Esophagus muscularis mucosa (tissue), 4 donors: ENCODE measurements at places on chromosomes 6 and 20.

- no peak for DNase-seq
These were observed 496.2 kb upstream of the SULF2 start for GRCh38 chr20:48281501-48281900.

GRCh38 chr20:57428324-57429158 lies 37.3 kb downstream of the RBM38 start:
- no peak for DNase-seq

DNA sequence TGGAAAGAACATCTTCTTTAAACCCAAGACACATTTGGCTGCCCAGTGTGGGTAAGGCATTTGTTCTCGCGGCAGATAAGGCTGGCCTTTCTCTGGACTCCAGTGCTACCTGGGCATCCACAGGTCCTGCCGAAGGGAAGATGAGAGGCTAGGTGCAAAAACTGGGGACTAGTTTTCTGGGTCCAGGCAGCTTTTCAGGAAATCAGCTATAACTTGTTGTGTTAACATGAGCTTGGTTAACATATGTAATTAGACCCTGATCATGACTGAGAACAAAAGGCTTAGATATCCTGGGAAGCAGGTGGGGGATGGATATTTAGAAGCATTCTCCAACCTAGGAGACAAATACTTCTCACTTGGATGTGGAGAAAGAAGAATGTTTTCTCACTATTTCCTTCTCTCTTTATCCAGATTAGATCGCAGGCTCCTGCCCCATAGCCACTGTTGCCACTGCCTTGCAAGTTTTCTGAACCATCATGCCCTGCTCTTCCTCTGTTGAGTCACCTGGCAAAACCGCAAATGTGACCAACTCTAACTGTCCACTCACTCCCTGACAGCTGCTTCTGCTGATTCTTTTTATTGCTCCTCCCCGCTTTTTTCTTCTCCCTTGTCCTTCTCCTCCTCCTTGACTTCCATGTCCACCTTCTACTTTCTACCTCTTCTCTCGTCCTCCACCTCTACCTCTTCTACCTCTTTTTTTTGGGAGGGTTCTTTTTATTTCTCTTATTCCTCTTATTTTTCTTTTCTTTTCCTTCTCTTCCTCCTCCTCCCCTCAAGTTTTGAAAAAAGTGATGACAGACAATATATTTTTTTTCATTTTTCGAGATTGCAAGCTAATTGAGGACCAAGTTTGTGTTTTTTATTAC lies 258.1 kb downstream of the UTRN start:
- no peak for DNase-seq

DNA sequence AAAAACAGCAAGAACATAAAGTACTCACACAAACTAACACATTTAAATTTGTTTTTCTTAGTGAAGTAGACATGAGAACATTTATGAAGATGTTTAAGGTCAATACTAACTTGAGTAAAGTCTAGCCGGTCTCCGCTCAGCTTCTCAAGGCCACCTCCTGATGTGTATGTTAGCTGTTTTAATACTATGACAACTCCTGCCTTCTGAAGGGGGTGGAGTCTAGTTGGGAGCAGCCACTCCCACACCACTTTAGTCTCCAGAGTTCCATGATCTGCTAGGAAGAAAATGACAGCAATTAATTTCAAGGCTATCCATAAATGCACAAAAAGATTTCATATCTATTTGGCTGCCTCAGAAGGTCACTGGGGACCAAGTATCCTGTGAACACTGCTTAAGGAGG lies at the start of gene GSTA3:
TSS of gene GSTA3 (minus strand) at position 168 of the 400 bp plus-strand sequence. CDS start 3,864 bp downstream, outside the sequence.
- no peak for DNase-seq

GRCh38 chr6:42697268-42697655 lies 25.1 kb downstream of the PRPH2 start:
- DNase-seq: no peak

DNA sequence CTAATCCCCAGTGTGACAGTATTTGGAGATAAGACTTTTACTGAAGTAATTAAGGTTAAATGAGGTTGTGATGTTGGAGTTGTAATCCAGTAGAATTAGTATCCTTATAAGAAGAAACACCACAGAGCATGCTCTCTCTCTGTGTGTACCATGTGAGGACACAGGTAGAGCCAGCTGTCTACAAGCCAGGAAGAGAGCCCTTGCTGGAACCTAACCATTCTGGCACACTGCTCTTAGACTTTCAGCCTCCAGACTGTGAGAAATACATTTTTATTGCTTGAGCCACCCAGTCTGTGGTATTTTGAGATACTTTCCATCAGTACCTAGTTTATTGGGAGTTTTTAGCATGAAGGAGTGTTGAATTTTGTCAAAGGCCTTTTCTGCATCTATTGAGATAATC lies 110.2 kb downstream of the PHF3 start:
- DNase-seq: no peak

GRCh38 chr6:73460056-73460455 lies 1.5 kb upstream of the MTO1 start:
- DNase-seq: no peak

DNA sequence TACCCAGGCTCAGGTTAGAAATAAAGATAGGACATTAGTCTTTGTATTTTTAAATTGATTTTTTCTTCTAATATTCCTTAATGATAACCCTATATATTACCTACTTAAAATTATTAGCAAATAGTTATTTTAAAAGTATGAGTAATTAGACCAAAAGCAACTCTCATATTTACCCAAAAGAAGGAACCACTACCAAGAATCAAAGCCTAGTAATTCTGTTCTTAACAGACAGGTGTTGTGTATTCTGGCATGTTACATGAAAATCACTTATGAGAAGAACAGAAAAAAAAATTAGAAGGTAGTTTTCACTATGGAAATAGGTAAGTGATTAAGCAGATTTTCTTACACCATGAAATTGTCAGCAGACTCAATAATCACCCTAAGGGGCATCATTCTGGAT lies 105.1 kb downstream of the ATG5 start:
- no peak for DNase-seq

- DNase-seq: no peak
These were observed 25.6 kb downstream of the FILIP1 start for GRCh38 chr6:75467966-75468365.

DNA sequence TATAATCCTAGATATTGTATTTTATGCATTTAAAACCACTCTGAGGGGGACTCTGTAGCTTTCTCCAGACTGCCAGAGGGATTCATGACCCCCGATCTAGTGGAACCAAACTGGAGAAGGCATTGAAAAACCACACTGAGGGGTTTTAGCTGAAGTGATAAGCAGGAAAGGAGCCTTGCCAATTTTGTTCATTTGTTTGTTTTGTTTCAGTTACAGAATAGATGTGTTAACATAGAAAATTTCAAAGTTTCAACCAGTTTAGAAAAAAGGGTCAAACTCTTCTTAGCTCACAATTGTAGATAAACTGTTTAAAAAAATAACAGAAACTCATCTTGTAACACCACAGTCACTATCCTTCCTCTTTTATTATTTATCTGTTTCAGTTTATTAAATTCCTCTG lies 19.8 kb downstream of the TAB2 start:
- no peak for DNase-seq

DNA sequence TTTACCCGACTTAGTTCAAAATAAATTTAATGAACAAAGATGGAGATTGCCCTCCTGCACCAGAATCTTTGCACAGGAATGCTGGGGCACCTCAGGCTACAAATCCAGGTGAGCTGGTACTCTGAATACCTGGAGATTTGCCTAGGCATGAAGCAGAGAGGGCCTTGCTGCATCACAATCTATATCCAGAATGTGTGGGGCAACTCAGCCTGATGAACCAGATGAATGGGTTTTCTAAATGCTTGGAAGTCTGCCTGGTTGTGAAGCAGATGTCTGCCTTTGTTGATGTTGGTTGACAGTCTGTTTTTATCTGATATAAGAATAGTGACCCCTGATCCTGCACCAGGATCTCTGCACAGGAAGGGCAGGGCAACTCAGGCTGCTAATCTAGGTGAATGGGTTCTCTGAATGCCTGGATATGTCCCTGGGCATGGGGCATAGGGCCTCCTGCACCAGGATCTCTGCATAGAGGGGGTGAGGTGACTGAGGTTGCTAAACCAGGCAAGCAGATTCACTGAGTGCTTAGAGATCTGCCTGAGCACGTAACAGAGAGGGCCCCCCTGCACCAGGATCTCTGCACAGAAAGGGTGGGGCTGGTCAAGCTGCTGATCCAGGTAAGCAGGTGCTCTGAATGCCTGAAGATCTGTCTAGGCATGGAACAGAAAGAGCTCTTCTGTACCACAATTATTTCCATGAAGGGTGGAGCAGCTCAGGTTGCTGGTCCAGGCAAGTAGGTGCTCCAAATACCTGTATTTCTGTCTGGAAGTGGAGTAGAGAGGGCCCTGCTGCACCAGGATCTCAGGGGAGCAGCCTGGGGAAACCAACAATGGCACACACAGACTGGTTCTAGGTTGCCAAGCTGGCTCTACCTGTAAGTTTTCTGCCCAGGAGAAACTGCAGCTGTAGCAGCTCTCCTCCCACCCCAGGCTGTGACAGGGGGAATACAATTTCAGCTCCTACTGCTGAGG lies 437.5 kb downstream of the MMUT start:
- DNase-seq: no peak

DNA sequence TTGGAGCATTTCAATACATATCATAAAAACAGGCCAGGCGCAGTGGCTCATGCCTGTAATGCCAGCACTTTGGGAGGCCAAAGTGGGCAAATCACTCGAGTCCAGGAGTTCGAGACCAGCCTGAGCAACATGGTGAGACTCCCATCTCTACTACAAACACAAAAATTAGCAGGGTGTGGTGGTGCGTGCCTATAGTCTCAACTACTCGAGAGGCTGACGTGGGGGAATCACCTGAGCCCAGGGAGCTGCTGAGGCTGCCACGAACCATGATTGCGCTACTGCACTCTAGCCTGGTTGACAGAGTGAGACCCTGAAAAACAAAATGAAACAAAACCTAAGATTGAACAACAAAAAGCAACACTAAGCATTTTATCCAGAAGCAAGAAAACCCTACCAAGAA lies 47.2 kb downstream of the BACH2 start:
- DNase-seq: no peak

DNA sequence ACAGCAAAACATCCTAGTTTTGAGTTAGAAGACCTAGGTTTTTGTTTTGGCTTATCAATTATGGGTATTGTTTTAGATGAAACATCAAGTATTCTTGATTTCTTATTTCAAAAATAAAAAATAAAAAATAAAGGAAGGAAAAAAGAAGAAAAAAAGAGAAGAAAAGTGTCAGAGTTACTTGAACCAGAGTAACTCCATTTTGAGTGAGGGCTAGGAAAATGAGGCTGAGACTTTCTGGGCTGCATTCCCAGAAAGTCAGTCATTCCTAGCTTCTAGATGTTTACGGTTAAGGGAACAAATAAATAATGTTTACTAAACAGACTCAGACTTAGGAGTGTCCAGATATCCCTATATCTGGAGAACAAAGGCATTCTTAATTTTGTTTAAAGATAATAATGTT lies 45.3 kb upstream of the HFE start:
- DNase-seq: no peak

GRCh38 chr6:118017301-118017848 lies 110.3 kb downstream of the SLC35F1 start:
- DNase-seq: no peak

GRCh38 chr20:9088556-9088955 lies 19.7 kb downstream of the PLCB4 start:
- no peak for DNase-seq

DNA sequence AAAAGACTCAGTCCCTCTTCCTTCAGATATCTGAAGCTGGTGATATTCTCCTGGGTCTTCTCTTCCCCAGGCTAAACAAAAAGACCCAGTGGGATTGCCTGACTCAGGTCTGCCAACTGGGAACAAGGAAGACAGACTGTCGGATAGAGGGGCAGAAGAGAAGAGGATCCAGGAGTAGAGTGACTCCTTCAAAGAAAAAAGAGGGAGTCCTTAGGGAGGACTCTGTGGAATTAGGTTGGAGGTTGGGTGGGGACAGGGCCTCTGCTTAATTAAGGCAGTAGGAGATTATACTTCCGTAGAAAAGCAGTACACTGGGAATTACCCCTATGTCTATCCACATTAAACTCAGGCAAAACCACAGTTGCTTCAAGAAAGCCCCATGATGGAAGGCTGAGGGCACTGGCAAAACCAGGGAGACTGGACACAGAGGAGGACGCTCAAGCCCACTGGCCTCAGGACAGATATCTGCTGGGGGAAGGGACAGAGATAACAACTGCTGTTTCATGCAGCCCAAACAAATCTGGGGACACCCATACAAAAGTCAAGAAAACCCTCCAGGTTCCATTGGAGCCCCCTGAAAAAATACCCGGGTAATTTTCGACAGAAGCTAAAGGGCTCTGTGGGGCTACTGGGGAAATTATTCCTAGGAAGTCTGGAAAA lies 5.7 kb downstream of the BCL2L1 start:
- DNase-seq: no peak

- no peak for DNase-seq
These were observed 255.1 kb upstream of the JAG1 start for GRCh38 chr20:10928841-10929421.

DNA sequence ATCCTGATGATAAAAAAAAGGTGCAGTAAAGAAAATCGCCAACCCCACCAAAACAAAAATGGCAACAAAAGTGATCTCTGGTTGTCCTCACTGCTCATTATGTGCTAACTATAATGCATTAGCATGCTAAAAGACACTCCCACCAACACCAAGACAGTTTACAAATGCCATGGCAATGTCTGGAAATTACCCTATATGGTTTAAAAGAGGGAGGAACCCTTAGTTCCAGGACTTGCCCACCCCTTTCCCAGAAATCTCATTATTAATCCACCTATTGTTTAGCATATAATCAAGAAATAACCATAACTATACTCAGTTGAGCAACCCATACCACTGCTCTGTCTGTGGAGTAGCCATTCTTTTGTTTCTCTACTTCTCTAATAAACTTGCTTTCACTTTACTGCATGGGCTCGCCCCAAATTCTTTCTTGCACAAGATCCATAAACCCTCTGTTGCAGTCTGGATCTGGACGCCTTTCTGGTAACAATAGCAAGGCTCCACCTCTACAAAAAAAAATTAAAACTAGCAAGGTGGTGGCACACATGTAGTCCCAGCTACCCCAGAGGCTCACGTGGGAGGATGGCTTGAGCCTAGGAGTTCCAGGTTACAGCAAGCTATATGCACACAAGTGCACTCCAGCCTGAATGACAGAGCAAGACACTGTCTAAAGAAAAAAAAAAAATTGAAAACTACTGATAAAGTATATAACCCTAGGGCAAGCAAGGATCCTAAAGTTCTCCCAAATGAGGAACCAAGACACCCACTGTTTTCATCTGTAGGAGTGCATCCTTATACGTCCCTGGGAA lies 278.8 kb upstream of the JARID2 start:
- no peak for DNase-seq

DNA sequence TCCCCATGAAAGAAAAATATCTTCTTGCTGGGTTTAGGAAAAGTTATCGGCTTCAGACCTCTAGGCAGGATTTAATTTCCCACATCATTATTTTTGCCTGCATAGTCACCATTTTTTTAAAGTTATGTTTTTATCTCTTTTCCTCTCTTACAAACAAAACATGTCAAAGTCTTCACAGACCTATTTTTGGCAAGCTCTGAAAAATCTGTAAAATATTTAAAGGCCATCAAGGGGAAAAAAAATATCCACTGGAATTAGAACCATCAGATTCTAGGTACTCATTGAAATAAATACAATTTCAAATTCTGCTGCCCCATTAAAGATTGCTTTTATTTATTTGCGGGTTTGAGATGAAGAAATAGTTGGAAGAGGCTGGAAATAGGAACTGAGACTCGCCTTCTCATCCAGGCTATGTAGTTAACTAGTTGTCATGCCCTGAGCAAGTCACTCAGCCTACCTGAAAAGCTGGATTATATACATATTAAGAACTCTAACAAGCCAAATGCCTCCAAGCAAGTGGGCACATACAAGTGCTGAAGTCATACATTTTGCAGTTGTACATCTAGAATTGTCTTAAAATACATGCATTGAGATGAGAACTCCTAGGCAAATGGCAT lies 101.7 kb upstream of the SASH1 start:
- peak; percentile 50 for DNase-seq
